ENCODE measurements at places on chromosomes 16 and 17. TPM values are rescaled to one million over a fixed set of nuclear protein-coding genes. Genes with fewer than 3 reads are reported as not detected.

Gene HEATR9
- total RNA-seq, result not detected

Gene SMIM5
- total RNA-seq, result not detected

Gene TP53TG3D
- total RNA-seq, result not detected

Gene KRT33A
- total RNA-seq, result not detected

Gene SKAP1
- total RNA-seq, result not detected

Gene PRAC2
- not detected for total RNA-seq

Gene BCL6B
- total RNA-seq, result 16.4 TPM

Gene LRRC46
- not detected for total RNA-seq

Gene CNTROB
- total RNA-seq, result 13.7 TPM

Gene TMEM204
- total RNA-seq, result 145 TPM

Gene CA7
- not detected for total RNA-seq

Gene RGS9
- total RNA-seq, result 0.21 TPM

Gene FOXJ1
- not detected for total RNA-seq

Gene CLEC10A
- total RNA-seq, result 29.8 TPM

Gene SCGB1C2
- not detected for total RNA-seq

Gene ENPP7
- 2.2 TPM for total RNA-seq

GRCh38 chr16:83952940-83953795 is at the start of gene OSGIN1:
OSGIN1 (plus strand) TSS chr16:83953240; CDS start chr16:83957672, 4,432 bp downstream.
- DNase-seq, result peak; percentile 98

DNA sequence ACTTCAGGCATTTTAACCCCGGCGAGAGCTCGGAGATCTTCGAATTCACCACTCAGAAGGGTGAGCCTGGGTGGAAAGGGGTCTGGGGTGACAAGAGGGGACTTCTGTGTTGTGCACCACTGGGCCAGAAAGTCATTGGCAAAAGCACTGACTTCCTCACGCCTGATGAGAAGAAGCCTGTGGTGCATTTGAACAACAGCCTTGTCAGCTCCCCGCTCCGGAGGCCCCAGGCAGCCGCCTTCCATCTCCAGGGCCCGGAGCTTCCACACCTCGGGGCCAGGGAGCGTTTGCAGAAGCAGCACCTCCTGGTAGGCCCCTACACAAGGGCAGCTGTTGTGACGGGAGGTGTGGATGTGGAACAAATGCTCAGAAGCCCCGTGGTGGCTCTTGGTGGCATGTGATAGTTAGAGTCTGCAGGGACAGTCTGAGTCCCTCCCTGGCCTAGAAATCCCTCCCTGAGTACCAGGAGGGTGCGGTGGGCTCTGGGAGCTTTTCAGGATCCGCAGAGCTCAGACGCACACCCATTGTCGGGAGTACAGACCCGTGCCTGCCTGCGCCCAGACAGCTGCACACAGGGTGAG is 9.7 kb downstream of the CACNG1 start:
- peak; percentile 24 for DNase-seq

DNA sequence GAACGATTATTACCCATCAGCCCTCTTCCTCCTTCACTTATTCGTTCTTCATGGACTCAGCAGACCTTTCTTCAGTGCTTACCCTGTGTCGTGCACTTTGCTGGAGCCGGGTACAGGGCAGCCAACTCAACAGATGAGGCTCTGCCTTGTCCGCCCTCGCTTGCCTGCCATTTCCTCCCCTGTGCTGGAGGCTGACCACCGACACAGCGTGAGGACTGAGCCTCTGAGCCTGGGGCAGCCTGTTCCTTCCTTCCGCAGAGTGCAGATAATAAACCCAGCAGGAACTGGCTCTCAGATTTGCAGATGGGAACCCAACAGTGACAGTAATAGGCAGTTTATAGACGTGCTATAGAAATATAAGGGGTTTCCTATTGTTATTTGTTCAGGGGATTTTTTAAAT is 7.0 kb upstream of the SLC39A11 start:
- no peak for DNase-seq

- no peak for DNase-seq
Measured at GRCh38 chr16:56591377-56592060, 2.2 kb downstream of the MT3 start.

GRCh38 chr17:20241855-20242254 is 225.5 kb downstream of the LGALS9B start:
- no peak for DNase-seq

GRCh38 chr17:39325528-39326240 is 75.7 kb downstream of the FBXL20 start:
- DNase-seq, result no peak

GRCh38 chr17:2030779-2031163 is 818 bp downstream of the DPH1 start:
- DNase-seq, result no peak

- DNase-seq, result no peak
Measured at GRCh38 chr16:9557713-9558112, 466.3 kb downstream of the HAPSTR1 start.

DNA sequence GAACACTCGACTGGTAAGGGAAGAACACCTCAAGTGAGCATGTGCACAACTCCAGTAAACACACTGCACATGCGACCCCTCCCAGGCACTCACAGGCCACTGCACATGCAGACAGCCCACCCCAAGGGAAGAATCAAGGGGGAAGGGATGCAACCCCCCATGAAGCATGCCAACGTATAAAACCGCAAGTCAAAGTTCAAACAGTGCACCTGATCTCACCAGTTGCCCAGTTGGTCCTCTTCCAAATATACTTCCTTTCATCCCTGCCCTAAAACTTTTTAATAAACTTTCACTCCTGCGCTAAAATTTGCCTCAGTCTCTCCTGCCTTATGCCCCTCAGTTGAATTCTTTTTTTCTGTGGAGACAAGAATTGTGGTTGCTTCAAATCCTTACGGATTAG is 51.0 kb upstream of the TOM1L1 start:
- DNase-seq, result no peak

DNA sequence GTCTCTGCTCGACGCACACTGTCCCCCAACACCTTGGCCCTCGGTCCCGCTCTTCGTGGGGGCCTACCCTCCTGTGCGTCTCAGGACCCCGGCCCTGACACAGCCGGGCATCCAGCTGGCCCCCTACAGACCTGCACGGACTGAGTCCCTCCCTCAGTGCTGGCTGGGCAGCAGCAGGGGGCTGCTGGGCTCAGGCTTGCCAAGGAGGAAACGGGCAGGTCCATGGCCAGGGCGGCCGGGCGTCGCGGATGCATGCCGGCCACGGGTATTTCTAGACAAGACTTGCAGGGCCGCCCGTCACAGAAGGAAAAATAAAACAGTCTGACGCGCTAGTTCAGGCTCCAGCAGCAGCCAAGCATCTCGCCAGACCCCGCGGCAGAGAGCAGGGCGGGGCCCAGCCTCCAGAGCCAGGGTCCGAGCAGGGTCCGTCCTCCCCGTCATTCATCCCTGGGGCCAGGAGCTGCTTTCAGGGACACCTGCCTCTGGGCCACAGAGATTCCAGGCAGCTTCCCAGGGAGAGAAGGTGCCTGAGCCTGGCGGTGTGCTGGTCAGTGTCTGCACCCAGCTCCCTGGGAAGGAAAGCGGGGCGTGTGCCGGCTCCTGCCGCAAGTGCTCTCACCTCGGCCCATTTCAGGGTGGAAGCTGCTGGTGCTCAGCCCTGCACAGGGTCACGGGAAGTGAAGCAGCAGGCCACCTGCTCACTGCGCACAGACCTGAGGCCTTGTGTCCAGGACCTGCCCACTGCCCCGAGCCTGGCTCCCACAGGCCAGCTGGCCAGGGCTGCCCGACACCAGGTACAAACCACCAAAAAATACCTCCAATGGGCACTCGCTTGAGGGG is 7.2 kb upstream of the PVALEF start:
- no peak for DNase-seq

DNA sequence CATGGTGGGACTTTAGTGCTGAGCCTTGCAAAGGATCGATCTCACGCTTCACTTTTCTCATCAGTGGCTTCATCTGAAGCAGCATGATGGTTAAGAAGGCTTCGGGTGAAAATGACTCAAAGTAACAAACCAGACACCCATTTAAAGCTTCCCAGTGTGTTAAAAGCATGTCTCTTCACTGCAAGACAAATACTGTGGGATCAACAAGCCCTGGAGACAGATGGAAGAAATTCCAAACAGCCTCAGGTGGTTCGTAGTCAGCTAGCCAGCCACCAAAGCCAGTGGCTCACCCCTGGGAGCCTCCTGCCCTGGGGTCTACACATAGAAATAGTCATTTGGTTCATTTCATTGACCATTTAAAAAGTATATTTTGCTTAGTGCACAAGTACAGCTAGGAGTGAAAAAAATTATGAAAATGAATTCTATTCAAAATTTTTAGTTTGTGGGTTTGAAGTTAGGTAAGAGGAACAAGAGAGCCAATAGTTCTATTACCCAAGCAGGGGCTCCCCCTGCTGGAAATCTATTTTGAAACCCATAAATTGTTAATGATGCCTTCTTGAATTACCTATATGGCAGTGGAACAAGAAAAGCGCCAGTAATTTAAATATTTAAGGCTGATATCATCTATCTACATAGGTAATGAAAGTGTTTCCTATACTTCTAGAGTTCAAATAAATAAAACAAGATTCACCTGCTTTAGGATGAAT is 51.6 kb downstream of the PMP22 start:
- no peak for DNase-seq

DNA sequence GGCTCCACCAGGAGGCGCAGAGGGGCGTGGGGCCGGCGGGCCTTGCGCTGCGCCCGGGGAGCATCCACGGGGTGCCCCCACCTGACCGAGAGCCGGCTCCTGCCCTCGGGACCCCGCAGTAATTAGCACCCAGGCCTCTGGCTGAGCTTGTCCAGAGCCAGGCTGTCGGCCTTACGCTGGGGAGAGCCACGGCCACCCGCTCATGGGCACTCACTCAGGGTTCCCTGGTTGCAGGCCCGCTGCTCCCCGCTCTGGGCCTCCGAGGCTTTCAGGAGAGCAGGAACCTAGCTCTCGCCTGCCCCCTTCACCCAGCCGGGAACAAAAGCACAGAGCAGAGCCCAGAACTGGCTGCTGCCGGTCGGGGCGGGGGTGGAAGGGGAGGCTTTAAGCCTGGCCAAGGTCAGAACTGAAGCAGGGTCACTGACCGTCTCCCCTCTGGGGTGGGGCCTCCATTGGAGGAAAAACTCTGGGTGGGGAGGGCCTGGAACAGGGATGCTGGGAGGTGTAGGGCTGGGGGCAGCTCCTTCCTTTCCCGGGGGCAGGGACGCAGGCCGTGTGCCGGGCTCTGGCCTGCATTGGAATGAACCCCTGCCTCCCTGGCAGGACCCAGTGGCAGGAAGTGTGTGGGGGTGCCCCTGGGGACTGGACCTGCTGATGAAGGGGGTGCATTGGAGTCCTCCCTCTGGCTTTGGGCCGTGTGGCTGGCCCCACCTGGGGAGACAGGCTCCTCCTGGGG is 12.3 kb downstream of the GLIS2 start:
- no peak for DNase-seq

DNA sequence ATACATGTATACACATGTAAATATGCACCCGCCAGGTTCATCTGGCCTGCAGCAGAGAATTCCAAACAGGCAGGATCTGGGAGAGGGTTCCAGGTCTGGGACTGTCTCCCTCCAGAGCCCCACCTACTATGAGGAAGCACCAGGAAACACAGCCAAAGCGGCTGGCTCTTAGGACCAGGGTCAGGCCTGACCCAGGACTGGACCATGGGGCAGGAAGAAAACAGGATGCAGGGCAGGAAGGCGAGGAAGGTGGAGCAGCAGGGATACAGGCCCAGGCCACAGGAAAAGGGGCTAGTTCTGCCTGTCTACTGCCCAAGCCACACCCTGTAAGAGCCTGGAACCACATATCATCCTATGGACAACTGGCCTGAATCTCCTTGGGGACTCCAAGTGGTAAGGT is 2.2 kb downstream of the HID1 start:
- no peak for DNase-seq

- DNase-seq, result no peak
Measured at GRCh38 chr17:78661093-78661770, 84.0 kb upstream of the DNAH17 start.

DNA sequence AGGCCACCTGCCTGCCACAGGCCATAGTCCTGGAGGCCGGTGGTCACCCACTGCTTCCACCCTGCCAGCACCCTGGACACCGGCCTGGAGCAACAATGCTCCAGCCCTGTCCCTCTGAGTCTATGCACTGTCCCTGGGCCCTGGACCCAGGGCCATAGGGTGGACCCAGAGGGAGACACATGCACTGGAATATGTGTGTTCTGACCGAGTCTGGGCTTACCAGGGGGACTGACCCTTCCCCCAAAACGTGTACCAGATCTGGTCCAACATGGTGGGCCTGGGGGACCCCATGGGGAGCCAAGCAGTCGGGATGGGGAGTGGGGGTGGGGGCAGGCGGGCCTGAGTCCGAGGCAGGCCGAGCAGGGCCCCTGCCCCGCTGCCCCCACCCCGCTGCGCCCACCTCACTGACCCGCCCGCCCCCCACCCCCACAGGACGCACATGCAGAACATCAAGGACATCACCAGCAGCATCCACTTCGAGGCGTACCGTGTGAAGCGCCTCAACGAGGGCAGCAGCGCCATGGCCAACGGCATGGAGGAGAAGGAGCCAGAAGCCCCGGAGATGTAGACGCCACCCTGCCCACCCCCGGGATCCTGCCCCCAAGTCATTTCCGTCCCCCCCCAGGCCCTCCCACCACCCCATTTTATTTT is 357.4 kb downstream of the SEC14L1 start:
- peak; percentile 54 for DNase-seq

DNA sequence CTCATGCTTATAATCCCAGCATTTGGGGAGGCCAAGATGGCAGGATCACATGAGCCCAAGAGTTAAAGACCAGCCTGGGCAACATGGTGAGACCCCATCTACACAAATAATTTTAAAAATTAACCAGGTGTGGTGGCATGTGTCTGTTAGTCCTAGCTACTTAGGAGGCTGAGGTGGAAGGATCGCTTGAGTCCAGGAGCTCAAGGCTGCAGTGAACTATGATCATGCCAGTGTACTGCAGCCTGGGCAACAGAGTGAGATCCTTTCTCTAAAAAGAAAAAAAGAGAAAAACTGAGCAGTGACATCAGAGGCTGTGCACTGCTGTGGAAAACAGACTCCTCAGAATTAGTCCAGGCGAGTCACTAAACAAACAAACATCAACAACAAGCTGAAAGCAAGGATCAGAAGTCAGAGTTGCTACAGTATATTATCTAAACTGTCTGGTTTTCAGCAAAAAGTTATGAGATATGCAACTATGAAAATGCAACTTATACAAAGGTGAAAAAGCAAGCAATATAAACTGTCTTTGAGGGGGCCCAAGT is 39.3 kb downstream of the CBFB start:
- DNase-seq, result no peak

DNA sequence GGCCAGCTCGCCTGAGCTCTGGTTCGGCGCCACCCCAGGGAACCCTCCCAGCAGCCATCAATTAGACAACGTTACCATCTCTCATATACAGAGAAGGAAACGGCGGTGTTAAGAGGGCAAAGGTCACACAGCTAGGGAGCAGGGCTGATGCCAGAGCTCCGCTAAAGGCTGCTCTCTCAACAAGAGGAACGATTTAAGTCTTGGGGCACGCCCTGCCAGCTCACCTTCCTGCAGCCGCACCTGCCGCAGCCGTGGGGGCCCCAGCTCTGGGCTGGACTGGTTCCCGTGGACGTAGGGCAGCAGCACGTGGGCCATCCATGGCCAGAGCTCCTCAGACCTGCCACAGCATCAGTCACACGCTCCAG is 43.5 kb downstream of the PKD1 start:
- no peak for DNase-seq

DNA sequence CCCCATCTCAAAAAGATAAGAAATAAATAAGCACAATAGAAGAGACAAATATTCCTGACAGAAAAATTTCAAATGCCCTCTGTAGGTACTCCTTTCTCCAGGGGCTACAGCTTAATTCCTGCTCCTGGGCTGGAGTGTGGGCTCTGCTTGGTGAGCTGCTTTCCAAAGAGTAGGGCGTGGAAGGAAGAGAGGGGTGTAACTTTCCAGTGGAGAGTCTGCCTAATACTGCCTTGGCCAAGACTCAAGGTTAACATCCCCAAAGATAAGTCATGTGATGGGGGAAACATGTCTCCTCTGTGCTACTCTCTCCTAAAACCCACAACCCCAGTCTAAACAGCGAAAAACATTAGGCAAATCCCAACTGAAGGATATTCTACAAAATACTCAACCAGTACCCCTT is 42.7 kb downstream of the TMC5 start:
- DNase-seq, result no peak
